ENCODE measurements at places on chromosomes 3 and 15. TPM values are rescaled to one million over a fixed set of nuclear protein-coding genes. Genes with fewer than 3 reads are reported as not detected.

DNA sequence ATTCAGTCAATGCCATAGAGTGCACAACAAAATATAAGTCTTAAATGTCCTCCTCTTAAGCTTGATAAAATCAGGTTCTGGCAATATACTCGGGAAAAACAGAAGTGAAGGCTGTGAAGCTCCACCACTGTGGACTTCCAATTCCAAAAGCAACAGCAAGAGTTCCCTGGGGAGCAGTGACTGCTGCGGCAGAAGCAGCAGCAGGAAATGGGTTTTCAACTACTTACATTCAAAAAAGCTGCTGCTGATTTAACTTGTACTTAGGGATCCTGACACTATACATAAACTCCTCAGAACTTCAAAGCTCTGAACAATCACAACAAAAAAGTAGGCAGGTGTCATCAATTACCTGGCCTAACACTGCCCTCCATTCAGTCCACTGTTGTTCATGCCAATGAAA lies 4.7 kb downstream of the CEP152 start:
- no peak for DNase-seq

GRCh38 chr3:31014317-31015040 lies 120.0 kb upstream of the GADL1 start:
- no peak for DNase-seq

DNA sequence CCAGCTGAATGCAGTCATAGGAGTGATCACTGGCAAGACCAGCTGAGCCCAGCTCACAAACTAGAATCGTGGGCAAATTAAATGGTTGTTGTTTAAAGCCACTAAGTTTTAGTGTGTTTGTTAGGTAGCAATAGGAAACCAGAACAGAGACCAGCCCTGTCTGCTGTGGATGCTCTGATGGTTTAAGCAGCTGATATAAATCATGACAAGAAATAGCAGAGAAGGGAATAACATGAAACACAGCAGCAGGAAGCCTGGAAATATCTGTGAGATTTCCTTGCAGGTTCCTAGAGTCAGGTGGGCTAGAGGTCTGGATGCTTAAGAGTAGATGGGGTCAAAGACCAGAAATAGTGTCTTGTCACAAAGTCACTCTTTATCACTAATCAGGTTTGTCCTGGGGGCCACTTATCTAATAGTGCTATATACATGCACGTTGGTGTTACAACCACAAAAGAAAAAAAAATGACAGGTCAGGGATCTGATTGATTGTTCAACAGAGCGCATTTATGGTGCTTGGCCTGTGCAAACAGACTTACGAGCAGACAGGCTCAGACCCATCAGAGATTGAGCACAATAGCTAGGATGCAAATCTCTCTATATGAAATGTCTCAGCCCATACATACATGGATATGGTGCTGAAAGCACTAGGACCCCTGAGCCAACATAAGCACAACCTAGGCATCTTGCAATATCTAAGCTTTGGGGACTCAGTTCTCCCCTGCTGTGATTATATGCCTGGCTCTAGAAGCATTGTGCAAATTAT lies 967.7 kb downstream of the AGBL1 start:
- no peak for DNase-seq

- no peak for DNase-seq
These were observed 97.4 kb downstream of the STAC start for GRCh38 chr3:36477655-36478054.

GRCh38 chr15:60941448-60941847 lies 287.7 kb downstream of the RORA start:
- no peak for DNase-seq

- no peak for DNase-seq
These were observed 9.2 kb upstream of the GRK7 start for GRCh38 chr3:141754032-141754431.

- no peak for DNase-seq
These were observed 27.1 kb downstream of the EHD4 start for GRCh38 chr15:41945221-41945620.

GRCh38 chr15:76512971-76513370 lies 176.4 kb downstream of the ISL2 start:
- DNase-seq = no peak

DNA sequence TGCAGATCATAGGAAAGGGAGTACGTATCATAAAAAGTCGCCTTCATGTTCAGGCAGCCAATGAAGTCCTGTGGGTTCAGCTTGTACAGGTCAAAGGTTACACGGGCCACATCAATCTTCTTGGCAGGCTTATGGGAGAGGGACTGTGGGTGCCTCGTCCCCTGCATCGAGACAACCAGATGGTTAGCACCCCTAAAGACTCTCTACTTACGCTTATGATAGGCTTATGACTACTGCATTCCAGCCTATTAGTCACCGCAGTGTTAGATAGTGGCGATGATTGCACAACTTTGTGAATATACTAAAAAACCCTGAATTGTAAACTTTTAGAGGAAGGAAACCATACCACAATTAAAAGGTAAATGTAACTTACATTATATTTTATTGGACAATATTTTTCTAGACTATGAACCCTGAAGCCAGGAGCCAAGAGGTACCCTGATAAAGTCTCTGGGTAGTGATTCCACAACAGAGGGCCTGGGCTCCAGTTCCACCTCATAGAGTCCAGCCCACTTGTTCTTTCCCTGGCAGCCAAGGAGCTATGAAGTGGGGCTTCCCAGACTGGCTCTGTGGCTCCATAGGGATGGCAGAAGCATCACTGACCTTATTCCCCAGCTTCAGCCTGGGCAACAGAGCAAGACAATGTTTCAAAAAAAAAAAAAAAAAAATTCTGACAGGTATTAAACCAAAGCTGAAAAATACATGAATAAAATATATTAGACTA lies 2.5 kb upstream of the FANCD2 start:
- DNase-seq = no peak

DNA sequence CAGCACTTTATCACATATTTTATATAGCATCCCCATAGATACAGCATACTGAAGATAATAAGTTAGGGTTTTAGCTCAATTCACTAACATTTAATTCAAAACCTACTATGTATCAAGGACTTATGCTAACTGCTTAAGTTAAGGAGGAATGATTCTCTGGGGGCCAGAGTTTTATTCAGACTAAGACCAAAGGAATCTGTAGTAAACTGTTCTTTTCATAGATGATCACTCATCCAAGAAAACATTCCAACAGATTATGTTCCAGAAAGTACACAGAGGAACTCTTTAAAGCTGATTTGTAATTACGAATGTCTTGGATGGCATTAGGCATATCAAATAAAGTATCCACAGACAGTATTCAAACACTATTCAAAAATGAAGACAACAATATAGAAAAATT lies 226.4 kb downstream of the SCAPER start:
- DNase-seq = no peak

DNA sequence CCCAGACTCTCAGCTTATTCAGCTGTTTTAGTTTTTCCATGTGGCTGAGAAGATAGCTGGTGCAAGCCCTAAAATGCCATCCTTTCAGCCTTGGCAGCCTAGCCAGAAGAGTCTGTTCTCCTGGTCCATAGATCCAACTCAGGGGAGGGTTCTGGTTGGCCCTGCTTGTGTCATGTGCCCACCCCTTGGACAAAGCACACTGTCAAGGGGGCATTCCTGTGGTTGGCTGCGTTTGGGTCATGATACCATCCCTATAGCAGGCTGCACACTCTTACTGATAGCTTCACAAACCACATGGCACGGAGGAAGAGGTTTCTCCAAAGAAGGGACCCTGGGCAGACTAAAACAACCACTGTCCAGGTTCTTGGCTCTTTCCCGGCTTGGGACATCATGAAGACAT lies 8.4 kb upstream of the FSTL1 start:
- no peak for DNase-seq

DNA sequence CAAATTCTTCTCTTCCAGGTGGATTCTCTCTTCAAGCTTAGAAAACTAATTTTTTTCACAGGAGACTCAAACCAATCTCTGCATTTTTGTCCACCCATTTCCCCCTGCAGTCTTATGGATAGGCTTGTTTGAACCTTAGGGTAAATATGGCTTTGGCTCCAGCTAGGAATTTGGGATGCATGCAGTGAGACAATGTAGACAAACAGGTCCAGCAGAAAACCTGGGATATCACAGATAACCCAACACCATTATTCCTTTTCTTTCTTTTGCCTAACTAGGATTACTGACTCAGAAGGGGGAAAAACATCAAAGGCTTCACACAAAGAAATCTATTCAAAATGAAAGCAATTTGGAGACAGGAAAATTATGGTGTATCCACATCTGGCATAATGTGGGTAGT lies 11.2 kb upstream of the SEMA5B start:
- no peak for DNase-seq

DNA sequence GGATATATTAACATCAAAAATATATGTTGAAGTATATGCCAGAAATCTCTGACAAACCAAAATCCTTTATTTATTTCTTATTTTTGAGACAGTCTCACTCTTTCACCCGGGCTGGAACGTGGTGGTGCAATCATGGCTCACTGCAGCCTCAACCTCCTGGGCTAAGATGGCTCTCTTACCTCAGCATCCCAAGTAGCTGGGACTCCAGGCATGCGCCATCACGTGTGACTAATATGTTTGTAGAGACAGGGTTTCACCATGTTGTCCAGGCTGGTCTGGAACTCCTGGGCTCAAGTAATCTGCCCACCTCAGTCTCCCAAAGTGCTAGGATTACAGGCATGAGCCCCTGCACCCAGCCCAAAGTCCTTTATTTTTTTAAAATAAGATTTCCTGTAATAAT lies 11.9 kb downstream of the FAIM start:
- DNase-seq = no peak

- DNase-seq = no peak
These were observed 184.5 kb downstream of the FHIT start for GRCh38 chr3:61066800-61067199.

DNA sequence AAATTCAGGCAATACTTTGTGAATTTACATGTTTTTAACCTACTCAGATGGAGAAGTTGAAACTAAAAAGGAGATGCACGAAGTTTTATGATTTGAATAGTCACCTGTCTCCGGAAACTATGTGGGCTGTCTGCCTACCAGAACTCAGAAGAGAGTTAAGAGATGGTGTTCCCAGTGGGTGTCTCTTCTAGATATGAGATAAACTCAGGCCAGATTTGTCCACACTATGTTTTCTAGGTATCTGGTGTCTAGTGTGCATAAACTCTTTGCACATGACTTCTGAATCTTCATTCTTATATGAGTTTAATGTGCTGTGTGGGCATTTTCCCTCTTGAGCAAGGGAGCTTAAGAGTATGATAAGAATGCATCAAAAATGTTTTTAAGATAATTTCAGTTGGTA lies 222.8 kb downstream of the FOXP1 start:
- DNase-seq = no peak

GRCh38 chr15:29986946-29987345 lies 95.8 kb upstream of the GOLGA8J start:
- no peak for DNase-seq

DNA sequence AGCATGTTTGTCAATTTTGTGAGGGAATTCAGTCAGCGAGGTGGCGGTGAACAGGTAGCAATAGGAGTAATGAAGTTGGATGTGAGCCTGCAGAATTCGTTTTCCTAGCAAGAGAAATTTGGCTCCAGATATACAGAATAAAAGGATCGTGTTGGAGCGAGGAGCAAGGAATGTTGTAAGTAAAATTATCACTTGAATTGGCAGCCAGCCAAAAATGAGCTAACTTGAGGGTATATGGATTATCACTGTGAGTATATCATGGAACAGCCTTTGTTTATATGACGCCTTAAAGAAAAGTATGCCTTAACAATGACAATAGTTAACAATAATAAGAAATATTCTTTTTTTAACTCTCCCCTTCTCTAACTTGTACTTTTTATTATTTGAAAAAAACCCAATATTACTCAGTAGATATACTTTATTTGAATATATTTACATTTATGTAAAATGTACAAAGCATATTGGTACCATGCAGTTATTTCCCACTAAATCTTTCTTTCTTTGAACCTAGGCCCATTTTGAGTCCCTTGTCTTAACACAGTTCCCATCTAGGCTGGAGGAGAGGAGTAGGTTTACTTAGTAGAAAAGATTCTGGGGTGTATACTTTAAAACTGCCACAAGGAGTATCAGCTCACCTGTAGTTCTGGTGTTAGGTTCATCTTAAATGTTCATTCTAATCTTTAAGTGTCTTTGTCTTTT lies 29.3 kb downstream of the EPHA6 start:
- DNase-seq = no peak

DNA sequence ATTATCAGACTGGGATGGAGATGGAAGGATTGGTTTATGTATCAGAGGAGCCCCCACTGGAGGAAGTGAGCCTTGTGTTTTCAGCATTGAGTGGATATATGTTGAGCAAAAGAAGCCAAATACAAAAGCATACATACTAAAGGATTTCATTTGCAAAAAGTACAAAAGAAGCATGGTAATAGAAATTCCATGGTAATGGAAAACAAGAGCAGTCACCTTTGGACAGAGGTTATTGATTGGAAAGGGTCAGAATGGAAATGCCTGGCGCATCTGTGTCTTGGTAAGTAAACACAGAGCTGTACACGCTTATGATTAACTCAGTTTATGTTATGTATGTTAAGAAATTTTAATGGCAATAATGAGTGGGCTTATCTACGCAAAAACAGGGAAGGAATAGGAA lies 72.7 kb downstream of the DHX36 start:
- DNase-seq = no peak

GRCh38 chr3:14288177-14288788 lies 109.7 kb downstream of the LSM3 start:
- DNase-seq = no peak

DNA sequence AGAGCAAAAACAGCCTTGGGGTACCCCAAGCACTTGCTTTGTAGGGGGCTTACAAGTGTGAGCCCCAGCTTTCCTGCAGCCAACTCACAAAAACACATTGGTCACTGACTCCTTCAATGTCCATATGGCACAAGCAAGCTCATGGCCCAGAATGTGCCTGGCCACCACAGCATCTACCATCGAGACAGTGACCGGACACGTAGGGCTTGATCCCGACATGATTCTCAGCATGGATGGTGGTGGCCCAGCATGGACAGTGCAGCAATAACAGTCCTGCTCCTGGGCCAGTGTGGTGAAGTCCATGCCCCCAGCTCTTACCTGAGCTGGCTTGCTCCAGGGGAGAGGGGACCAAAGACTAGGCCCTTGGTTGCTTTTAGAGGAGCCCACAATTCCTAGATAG lies 6.0 kb downstream of the UNC45A start:
- peak; percentile 20 for DNase-seq

DNA sequence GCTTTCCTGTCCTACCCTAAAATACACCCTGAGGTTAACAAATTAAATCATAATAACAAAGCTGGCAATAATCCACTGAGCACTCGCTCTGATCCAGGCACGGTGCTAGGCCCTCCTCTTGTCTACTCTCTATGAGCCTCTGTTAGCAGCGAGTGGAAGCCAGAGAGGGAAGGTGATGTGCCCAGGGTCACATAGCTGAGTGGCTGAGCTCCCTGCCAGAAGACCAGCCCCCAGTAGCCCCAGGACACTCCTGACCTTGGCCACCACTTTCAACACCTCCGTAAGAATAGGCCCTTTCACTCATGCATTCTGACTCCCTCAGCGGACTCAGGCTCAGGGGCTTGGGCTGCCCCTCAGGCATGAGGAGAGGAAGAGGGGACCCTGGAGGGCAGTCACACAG lies 9.5 kb upstream of the PRKCD start:
- DNase-seq = no peak

The AP3B2 gene
- 1.2 TPM for total RNA-seq

The LRRC31 gene
- 57.6 TPM for total RNA-seq

The EEF1AKMT4 gene
- total RNA-seq = 9.8 TPM

The AGBL1 gene
- total RNA-seq = not detected

The SAMD7 gene
- total RNA-seq = not detected

The ISLR gene
- total RNA-seq = 16.0 TPM

The GOLGA8T gene
- not detected for total RNA-seq

The MINAR1 gene
- 1.7 TPM for total RNA-seq

The ITIH1 gene
- not detected for total RNA-seq

The BFSP2 gene
- not detected for total RNA-seq

The DAZL gene
- not detected for total RNA-seq

The KCNAB1 gene
- not detected for total RNA-seq

The MOBP gene
- not detected for total RNA-seq

The TRIM71 gene
- not detected for total RNA-seq

The MCF2L2 gene
- 0.67 TPM for total RNA-seq
